GM23248 (cell line): ENCODE measurements at places on chromosomes 1 and 21.
A peak's percentile ranks its signal among the peaks of the same experiment; 100 is the strongest.

DNA sequence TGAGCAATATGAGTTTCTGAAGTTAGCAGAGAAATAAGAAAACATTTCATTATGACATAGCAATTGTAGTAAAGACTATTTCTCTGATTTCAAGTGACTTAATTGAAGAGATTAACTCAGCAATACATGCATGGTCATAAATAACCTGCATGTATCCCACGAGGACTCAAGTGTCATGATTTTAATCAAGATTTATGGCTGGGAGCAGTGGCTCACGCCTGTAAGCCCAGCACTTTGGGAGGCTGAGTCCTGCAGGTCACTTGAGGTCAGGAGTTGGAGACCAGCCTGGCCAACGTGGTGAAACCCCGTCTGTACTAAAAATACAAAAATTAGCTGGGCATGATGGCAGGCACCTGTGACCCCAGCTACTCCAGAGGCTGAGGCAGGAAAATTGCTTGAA is 311.9 kb upstream of the PLD5 start:
- DNase-seq = no peak

DNA sequence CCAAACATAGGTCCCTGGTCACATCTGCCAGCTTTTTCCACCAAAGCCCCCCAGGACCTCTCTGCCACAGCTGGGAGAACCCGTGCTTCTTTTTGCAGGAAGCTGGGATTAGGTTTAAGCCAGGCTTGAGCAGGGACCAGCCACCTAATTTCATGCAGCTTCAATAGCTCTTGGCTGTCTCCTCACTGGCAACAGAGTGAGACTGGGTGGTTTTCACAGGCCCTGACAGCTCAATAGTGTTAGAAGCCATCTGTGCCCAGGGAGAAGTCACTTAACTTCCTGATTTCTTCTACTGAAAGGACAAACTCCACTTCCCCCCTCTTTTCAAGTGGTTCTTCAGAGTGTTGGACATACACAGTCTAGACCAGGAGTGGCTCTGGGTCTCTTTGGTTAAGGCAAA is 20.4 kb upstream of the SRSF4 start:
- peak; percentile 7 for DNase-seq

GRCh38 chr1:182381962-182382819 is 9.4 kb downstream of the GLUL start:
- DNase-seq = no peak

DNA sequence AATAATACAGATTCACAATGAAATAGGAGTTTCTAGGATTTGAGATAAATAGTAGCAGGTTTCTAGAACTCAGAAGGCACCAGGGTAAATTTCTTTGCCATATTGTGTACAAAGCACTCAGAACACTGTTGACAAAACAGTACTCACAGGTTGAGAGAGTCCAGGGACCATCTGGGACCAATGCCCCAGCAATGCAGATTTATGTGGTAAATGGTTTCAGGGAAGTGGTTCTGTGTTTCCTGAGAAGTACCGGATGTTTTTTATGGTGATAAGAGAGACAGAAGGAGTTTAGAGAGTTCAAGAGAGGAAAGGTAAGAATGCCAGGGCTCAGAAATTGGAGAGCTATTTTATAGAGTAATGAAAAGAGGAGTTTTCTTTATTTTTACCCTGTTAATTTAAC is 29.6 kb upstream of the DIPK1A start:
- no peak for DNase-seq

- DNase-seq = no peak
Observed at GRCh38 chr1:31428436-31429221, 15.6 kb downstream of the SERINC2 start.

GRCh38 chr1:63429281-63429680 is 61.9 kb downstream of the ALG6 start:
- no peak for DNase-seq

- DNase-seq = peak; percentile 95
Observed at GRCh38 chr1:165116732-165117131, 239.8 kb downstream of the LMX1A start.

GRCh38 chr1:233617025-233617424 is 3.1 kb downstream of the KCNK1 start:
- DNase-seq = no peak

DNA sequence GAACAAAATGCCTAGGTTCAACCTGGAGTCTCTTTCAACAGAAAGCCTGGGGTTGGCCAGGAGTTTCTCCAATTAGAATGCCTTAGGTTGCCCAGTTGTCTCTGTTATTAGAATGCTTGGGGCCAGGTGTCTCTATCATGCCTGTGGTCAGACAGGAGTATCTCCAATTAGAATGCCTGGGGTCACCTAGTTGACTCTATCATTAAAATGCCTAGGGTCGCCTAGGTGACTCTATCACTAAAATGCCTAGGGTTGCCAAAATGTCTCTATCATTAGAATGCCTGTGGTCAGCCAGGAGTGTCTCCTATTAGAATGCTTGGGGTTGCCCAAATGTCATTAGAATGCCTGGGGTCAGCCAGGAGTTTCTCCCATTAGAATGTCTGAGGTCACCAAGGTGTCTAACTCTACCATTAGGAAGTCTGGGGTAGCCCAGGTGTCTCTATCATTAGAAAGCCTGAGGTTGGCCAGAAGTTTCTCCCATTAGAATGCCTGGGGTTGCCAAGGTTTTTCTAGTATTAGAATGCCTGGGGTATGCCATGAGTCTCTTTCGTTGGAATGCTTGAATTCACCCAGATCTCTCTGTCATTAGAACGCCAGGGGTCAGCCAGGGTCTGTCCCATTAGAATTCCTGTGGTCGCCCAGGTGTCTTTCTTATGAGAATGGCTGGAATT is 57.9 kb downstream of the RNF187 start:
- no peak for DNase-seq

DNA sequence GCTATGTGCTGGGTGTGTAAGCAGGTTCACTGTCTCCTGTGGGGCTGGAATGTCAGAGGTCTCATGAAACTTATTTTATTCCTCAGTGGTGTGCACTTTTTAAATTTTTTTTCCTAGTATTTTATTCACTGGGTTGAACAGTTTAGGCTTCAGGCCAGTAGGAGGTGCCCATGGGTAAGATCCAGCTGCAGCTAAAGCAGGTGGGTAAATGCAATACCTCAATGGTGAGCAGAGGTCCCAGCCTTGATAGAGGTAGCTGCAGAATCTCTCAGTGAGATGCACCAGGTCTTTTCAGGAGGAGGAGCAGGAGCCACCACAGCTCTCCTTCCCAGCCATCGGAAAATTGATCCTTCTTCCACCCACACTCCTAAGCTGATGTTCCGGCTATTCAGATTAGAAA is 12.6 kb upstream of the OR6N2 start:
- DNase-seq = peak; percentile 8

GRCh38 chr1:2547210-2548067 is 8.7 kb upstream of the TNFRSF14 start:
- peak; percentile 32 for DNase-seq

DNA sequence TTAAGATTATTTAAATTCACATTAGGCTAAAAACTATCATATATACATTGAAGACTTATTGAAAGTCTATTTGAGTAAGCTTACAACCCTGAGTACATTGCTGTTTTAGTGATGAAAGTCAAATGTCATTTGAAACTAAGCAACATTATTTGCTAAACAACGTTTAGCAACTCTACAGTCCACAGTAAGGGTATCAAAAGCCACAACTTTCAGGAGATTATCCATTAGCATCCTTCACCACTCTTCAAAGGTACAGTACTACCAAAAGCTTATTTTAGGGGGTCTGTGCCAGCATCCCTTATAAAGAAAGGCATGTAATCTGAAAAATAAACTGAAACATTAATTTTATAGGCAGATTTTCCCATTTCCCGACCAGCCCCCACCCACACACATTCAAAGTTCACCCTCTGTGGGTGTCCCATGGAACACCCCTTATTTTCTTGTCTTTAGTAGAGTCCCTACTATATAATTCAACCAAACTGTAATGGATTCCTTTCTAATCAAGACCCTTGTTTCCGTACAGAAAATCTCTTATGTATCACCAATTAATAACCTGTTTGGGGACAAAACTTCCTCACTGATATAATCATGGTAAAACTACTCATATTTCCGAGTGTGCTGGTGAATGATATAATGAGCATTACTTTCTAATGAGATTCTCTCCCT is 11.0 kb downstream of the SFPQ start:
- DNase-seq = no peak

GRCh38 chr21:35038772-35039319 is 10.3 kb downstream of the RUNX1 start:
- no peak for DNase-seq

DNA sequence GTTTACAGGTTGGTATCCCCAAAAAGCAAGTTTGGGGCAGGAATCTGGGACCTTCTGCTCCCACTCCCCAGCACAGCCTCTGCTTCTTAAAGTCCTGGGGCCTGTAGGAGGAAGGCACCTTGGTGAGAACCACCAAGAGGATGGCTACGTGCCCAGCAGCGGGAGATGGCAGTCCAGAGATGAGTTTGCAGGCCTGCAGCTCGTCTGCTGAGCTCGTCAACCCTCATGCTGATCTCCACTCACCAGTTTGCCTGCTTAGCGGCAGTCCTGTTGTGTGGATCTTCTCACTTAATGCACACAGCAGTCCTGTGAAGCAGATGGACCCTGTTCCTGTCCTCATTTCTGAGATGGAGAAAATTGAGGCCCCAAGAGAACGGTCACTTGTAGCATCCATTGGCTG is 160.5 kb downstream of the DYRK1A start:
- DNase-seq = no peak

GRCh38 chr1:3673381-3674099 is 21.2 kb downstream of the TP73 start:
- no peak for DNase-seq

DNA sequence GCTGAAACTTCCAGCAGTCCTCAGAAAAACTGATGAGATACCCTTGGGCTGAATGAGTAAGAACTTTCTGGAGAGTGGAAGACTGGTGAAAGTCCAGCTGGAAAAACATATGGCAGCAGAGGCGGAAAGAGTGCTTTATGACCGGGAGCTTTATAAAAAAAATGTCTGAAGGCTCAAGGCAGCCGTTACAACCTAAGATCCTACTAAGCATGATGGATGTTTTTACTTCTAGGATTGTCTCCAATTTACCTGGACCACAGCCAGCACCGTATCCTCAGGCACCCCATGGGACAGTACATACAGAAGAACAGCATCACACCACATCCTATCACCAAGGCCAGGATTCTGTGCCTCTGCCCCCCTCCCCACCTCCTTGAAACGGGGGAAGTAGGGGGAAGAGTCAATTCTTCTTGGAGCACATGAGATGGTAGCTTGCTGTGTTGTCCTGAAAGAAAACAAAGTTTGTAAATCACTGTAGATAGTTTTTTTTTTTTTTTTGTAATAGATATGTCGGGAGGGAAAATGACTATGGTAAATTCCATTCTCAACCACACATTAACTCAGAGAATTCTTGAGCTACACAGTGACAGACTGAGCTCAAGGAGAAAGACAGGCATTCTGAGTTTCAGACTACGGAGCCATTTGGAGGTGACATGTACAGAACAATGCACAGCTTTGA is 11.8 kb upstream of the IRF2BP2 start:
- peak; percentile 81 for DNase-seq

- DNase-seq = no peak
Observed at GRCh38 chr21:42158846-42159245, 60.1 kb upstream of the ABCG1 start.

- no peak for DNase-seq
Observed at GRCh38 chr1:11046270-11046566, 821 bp downstream of the MASP2 start.

- DNase-seq = peak; percentile 38
Observed at GRCh38 chr1:166844791-166845190, 5.5 kb downstream of the POGK start.

DNA sequence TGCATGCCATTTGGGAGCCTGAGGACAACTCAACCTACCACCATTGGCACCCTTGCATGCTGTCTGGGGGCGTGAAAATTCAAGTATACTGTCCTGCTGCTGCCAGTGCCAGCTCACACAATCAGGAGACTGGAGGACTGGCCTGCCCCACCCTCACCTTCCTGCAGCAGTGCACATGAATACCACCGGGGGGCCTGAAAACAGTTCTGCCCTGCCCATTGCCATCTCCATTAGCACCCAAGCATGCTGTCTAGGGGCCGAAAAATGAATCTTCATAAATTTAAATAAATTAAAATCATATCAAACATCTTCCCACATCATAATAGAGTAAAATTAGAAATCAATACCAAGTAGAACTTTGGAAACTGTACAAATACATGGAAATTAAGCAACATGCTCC is 322.1 kb upstream of the TMPRSS15 start:
- DNase-seq = no peak

DNA sequence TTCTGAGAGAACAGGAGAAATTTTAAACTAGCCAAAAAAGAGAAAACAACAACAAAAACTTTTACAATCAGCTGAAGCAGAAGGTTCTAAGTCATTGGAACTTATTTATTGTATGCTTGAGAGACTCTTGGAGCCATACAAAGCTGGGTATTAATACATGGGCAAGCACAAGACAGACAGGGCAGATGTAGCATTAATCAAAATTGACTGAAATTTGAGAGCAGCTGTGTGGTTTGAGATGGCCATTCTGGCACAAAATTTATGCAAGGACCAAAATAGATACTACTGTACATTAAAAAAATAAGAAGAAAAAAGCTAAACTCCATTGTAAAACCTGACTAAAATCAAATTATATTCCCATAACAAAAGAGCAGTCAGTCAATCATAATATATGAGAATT is 892.5 kb downstream of the PLA2G4A start:
- no peak for DNase-seq

DNA sequence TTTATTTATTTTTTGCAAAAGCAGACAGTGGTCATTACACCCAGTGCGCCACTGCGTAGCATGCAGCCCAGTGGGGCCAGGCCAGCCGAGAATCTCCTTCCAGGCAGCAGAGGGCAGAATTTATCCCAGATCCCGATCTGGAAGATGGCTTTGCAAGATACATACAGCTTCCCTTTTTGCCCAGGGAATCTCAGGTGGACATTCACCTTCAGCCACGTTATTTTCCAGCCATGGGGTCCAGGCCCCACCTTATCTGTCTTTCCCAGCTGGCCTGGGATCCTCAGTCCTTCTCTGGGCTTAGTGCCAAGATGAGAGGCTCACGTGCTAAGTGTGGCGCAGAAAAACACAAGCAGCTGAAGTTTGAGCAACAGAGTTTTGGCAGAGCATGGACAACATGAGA is 123.6 kb downstream of the AJAP1 start:
- no peak for DNase-seq

GRCh38 chr1:200837931-200838571 is 34.7 kb upstream of the GPR25 start:
- DNase-seq = peak; percentile 54

GRCh38 chr1:37663426-37664000 is 28.8 kb upstream of the CDCA8 start:
- DNase-seq = no peak

GRCh38 chr21:42679319-42680057 is 26.1 kb downstream of the PDE9A start:
- no peak for DNase-seq

DNA sequence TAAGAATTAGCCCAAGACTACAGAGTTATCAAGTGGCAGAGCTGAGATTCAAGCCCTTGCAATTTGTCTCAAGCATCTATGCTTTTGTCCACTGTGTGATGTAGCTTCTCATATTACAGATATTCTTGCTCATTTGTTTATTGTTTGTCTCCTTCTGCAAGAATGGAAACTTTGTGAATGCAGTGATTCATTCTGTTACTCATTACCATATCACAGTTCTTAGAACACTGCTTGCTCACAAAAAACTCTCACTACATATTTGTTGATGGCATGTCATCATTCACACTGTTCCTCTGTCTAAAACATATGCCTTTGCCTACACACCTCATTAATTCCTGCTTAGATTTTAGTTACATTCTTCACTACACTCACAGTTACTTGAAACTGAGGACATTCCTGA is 1198.9 kb downstream of the PLA2G4A start:
- peak; percentile 73 for DNase-seq

GRCh38 chr1:97572561-97572960 is 348.3 kb downstream of the DPYD start:
- DNase-seq = no peak

GRCh38 chr1:224724566-224724965 is 108.4 kb downstream of the CNIH3 start:
- no peak for DNase-seq
